Mesangial cell (primary cell): ENCODE measurements at places on chromosomes 1 and 21. TPM values are rescaled to one million over a fixed set of nuclear protein-coding genes. Genes with fewer than 3 reads are reported as not detected.

Gene ZNF695
- 0.76 and 8.6 TPM in 2 replicates for total RNA-seq

Gene LGR6
- 0.25 TPM in 1 of 2 replicates, not detected in the other for total RNA-seq

Gene GJA9
- total RNA-seq = not detected in 2 replicates

Gene HSD3B2
- not detected in 2 replicates for total RNA-seq

Gene THEMIS2
- total RNA-seq = 8.5 and 27.8 TPM in 2 replicates

Gene CAMK1G
- 0.51 TPM in 1 of 2 replicates, not detected in the other for total RNA-seq

Gene MAN1C1
- 0.49 and 1.6 TPM in 2 replicates for total RNA-seq

Gene NUP210L
- total RNA-seq = not detected in 2 replicates

Gene OR2T11
- total RNA-seq = not detected in 2 replicates

Gene OR2T35
- total RNA-seq = not detected in 2 replicates

Gene RNU1-3
- under 0.01 TPM in 2 replicates for total RNA-seq

Gene CDC7
- 2.9 and 9.9 TPM in 2 replicates for total RNA-seq

Gene PLXNA2
- total RNA-seq = 2.8 and 5.9 TPM in 2 replicates

Gene CIART
- 0.81 and 4.9 TPM in 2 replicates for total RNA-seq

Gene OR2AK2
- total RNA-seq = not detected in 2 replicates

Gene EDEM3
- total RNA-seq = 11.7 and 14.2 TPM in 2 replicates

Gene G0S2
- 1.5 and 5.1 TPM in 2 replicates for total RNA-seq

Gene PCBP3
- 0.16 and 1.5 TPM in 2 replicates for total RNA-seq

Gene CTSS
- under 0.01 and 0.33 TPM in 2 replicates for total RNA-seq

Gene CASQ2
- total RNA-seq = not detected in 2 replicates

Gene ST6GALNAC5
- total RNA-seq = 1.5 and 5.6 TPM in 2 replicates

Gene RUNX3
- total RNA-seq = not detected in 2 replicates

Gene GOLT1A
- 0.38 TPM in 1 of 2 replicates, not detected in the other for total RNA-seq

Gene ARMH1
- total RNA-seq = 1.4 TPM in 1 of 2 replicates, not detected in the other

Gene SELE
- total RNA-seq = not detected in 2 replicates

Gene TMEM183A
- total RNA-seq = 54.4 and 60.8 TPM in 2 replicates

Gene C1orf167
- total RNA-seq = not detected in 2 replicates

Gene TLCD4
- total RNA-seq = 0.98 and 2.0 TPM in 2 replicates

Gene NMNAT2
- total RNA-seq = under 0.01 and 0.13 TPM in 2 replicates

Gene TXNIP
- total RNA-seq = 18.7 and 484 TPM in 2 replicates

Gene ALX3
- total RNA-seq = not detected in 2 replicates

Gene LIN28A
- 0.38 TPM in 1 of 2 replicates, not detected in the other for total RNA-seq

Gene FAM163A
- not detected in 2 replicates for total RNA-seq

Gene MAP7D1
- total RNA-seq = 153 and 226 TPM in 2 replicates

Gene GATAD2B
- 12.1 and 12.7 TPM in 2 replicates for total RNA-seq

Gene GPR157
- 1.8 and 2.4 TPM in 2 replicates for total RNA-seq

Gene ADGRB2
- 11.7 and 39.0 TPM in 2 replicates for total RNA-seq

Gene GPR37L1
- under 0.01 TPM in 1 of 2 replicates, not detected in the other for total RNA-seq

Gene ANGPTL7
- 0.25 TPM in 1 of 2 replicates, not detected in the other for total RNA-seq

Gene ETNK2
- 9.8 and 19.3 TPM in 2 replicates for total RNA-seq

Gene ELOVL1
- 110 and 146 TPM in 2 replicates for total RNA-seq

Gene MSH4
- not detected in 2 replicates for total RNA-seq

Gene SIM2
- total RNA-seq = 2.6 and 9.9 TPM in 2 replicates

Gene C1QA
- not detected in 2 replicates for total RNA-seq

Gene CD1D
- 0.49 and 1.3 TPM in 2 replicates for total RNA-seq

Gene DNAJC11
- total RNA-seq = 42.9 and 47.9 TPM in 2 replicates

Gene AQP10
- not detected in 2 replicates for total RNA-seq

Gene KCNJ15
- total RNA-seq = 19.9 and 79.2 TPM in 2 replicates

Gene VASH2
- total RNA-seq = 4.1 and 6.2 TPM in 2 replicates

Gene PRPF38A
- total RNA-seq = 8.2 and 14.7 TPM in 2 replicates

Gene IL20
- total RNA-seq = not detected in 2 replicates

Gene RUSC1
- 36.0 and 56.4 TPM in 2 replicates for total RNA-seq
